ENCODE measurements at places on chromosomes 5 and 9.

GRCh38 chr5:17355586-17356346 is 138.3 kb downstream of the BASP1 start:
- DNase-seq = no peak

DNA sequence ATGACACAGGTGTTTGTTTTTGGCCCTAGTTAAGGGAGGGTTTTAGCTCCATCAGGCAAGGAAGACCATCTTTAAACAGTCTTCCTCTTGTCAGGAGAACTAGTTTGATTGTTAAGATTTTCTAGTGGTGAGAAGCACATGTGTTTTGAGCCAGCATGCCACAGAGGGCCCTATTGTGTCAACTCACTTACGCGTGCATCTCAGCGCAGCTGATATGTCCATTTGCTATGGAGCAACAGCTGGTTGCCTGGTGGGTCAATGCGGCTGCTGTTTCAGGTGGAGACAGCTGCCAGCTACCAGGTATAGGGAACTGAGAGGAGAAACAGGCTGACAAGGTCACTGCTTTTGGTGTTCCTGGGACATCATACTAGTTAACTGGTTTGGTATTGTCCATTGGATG is 100.5 kb upstream of the PRRC1 start:
- DNase-seq = no peak

DNA sequence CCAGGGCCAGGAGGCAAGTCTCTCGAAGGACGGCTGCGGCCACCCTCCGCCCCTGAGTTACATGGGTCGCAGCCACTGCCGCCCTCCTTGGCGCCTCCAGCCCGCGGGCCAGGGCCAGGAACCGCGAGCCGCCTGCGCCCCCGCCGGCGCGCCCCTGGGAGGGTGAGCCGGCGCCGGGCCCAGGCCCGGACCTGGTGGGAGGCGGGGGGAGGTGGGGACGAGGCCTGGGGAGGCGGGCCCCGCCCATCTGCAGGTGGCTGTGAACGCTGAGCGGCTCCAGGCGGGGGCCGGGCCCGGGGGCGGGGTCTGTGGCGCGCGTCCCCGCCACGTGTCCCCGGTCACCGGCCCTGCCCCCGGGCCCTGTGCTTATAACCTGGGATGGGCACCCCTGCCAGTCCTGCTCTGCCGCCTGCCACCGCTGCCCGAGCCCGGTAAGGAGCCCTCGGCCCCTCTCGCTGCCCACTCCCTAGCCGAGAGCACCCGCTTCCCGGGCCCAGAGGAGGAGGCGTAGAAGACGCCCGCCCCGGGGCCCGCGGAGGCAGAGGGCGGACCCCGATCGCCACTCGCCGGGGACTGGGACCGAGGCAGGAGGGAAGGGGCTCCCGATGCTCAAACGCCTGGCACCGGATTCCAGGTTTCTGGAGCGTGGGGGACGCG is at the start of gene ASS1:
Gene ASS1 (plus strand): TSS at position 397 of the 657 bp plus-strand sequence. CDS start 7,268 bp downstream, outside the sequence.
- DNase-seq = peak; percentile 24

DNA sequence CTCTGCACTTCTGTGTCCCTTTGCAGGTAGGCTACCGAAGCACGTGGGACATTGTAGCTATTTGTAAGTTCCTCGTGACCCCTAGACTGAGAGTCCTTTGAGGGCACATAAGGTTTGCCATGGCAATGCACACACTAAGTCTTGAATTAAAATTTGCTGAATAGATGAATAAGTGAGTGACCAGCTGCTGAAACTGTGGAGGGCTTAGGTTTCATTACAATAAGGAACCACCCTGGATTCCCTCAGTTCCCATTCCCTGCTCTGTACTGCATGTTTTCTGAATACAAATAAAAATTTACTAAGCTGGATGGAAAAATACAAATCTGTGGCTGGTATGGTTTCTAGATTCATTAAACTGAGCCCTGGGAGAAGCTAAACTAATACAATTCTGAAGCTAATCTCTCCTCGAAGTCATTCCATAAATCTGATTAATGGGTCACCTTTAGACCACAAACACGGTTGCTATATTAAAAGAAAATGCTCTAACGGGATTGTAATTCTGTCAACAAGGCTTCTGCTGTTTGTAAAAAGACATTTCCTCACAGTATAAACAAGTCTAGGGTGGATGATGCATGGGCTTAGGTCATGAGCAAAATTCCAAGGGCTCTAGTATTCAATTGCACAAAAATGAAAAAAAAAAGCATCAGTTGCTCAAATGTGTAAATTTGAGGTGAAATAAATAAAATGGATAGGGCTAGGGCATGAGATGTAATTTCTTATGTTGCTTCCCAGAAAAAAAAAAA is 172.3 kb downstream of the ATP10B start:
- no peak for DNase-seq

DNA sequence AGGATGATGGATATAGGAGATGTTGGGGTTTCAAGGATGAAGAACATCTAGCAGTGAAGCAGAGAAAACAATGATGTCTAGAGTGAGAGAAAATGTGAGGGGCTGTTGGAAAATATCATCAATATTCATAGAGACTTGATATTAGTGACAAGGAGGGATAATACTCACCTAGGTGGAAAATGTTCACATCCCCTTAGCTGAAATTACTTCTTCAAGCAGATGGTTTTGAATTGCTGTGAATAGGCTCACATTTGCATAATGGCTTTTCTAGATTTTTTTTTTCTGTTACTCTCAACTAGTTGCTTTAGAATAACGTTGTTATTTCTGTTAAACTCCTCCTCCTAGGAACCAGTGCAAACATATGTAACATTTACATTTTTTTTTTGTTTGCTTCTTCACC is 61.6 kb upstream of the MAP1B start:
- DNase-seq = no peak

DNA sequence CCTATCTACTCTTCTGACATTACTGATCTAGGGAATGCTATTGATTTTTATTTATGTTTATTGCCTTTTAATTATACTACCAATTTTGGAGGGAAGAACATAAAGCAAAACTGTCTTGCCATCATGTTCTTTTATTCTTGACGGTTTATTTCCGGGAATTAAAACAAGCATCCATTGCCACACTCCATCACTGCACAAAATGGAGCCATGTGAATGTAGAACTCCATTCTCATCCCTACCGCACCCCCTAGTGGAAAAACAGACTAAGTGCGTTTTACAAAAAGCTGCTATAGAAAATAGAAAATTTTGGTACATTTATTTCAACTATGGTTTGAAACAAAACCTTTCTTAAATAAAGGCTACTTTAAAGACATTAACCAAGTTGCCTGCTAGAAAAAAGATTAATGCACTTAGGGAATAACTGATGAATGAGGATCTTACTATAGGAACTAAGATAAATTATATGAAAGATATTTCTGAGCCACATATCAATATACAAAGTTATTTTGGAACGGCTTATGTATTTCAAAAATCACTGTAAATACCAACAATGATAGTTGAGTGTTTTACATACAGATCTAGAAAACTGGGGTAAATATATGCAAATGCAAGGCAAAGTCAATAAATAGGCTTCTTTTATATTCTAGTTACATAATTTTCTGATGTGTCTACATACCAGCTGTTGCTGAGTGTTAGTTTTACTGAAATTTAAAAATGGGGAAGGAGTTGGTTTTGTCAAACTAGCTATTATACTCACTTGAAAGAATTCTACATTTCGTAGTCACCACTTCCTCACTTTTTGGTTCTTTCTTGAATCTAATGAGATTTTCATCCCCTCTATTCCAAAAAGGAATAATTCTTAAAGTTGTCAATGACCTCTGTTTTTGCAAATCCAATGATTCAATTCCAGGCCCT is 26.5 kb downstream of the OXCT1 start:
- DNase-seq = peak; percentile 39

- DNase-seq = no peak
Observed at GRCh38 chr9:105273731-105274130, 29.3 kb downstream of the SLC44A1 start.

- no peak for DNase-seq
Observed at GRCh38 chr9:129063061-129063460, 17.9 kb upstream of the DOLPP1 start.

DNA sequence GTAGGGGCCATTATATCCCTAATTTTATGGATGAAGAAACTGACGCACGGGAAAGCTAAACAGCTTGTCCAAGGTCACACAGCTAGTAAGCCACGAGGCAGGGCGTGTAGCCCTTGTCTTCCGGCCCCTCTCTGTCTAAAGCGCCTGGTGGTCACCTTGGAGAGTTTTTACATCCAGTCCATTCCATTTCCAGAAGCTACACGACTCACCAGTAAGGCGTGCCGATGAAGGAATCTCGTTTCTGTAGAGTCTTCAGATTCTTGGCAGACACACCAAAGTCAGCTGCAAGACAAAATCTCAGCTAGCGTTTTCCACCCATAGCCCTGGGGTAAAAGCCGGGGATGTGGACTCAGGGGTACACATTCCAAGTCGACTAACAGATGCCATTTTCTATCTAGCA is 80.5 kb downstream of the STK10 start:
- DNase-seq = no peak

- DNase-seq = no peak
Observed at GRCh38 chr5:137607771-137608170, 108.6 kb upstream of the SPOCK1 start.

DNA sequence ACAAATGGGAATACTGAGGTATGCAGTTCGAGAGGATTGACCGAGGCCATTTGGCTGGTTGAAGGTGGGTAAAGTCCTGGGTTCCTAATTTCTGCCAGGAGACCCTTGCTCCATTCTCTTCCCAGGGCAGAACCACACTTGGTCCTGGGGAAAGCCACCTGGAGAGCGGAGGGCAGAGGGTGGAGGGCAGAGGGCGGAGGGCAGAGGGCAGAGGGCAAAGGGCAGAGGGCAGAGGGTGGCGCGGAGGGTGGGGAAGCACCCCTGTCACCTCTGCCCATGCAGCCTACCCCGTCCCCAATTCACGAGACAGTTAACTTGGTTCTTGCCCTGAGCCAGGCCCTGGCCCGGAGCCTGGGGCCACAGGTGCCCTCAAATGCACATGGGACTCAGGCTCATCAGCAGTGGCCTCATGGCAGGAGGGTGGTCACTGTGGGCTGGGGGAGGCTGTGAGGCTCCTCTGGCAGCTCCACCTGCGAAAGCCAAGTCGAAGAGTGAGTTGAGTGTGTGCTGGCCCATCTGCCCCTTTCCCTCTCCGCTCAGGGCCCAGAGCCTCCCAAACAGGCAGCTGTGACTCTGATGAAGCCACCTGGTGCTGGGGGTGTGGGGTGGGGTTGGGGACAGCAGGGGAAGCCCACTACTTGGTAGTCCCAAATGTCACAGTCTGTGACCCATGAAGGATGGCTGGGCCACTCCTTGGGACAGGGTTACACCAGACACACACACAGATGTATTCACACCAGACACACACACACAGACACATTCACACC is 28.0 kb upstream of the FCN1 start:
- DNase-seq = peak; percentile 83

DNA sequence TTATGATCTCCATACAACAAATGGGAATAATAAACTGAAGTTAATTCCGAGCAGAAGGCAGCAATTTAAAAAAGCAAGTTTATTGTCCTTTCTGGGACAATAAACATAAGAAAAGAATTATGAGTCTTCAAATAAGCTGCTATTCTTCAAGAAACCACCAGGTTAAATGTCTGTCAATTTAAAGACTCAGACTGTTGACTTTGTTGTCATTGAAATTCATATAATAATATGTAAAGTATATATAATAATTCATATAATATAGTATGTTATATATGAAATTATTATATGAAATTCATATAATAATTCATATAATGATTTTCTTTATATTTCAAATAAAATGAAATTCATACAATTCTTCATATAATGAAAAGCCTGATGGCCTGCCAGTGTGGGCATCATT is 497.5 kb upstream of the RGMB start:
- no peak for DNase-seq

DNA sequence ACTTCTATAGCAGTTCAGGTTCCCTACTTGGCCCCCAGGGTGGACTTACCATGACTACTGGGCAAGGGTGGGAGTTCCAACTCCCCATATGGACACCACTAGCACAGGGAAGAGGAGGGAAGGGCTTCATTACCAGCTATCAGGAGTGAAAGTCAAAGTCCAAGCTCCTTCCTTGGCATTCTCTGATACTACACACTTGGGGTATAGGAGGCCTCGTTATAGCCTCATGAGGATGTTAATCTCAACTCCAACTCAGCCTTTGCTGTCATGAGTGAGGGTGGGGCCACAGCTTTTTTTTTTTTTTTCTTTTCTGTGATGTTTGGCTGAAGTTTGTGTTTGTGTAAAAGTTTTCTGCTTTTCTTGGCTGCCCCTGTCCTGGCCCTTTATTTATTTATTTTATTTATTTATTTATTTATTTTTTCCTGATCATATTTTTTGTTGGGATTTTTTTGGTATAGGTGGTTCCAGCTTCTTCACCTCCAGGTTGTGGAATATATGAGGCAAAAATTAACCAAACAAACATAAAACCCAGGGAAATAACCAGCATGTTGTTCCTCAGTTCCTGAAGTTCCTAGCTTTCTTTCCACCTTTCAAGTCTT is 8.7 kb downstream of the GARIN3 start:
- DNase-seq = no peak

- DNase-seq = no peak
Observed at GRCh38 chr5:129609710-129610109, 138.2 kb upstream of the MINAR2 start.

- peak; percentile 27 for DNase-seq
Observed at GRCh38 chr9:136609838-136610311, 52.8 kb upstream of the EGFL7 start.

DNA sequence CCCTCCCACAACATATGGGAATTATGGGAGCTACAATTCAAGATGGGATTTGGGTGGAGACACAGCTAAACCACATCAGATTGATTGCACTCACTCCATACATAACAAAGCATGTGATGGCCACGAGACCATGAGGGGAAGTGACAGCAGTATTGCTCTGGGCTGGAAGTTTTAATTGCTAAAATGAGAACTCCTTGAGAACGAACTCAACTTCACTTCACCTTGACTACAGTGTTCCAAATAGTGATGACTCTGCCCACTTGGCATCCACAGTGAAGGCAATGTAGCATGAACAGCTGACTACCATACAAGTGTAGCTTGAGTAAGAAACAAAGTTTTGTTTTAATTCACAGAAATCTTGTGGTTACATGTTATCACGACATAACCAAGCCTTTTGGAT is 739 bp upstream of the SPINK7 start:
- DNase-seq = no peak

DNA sequence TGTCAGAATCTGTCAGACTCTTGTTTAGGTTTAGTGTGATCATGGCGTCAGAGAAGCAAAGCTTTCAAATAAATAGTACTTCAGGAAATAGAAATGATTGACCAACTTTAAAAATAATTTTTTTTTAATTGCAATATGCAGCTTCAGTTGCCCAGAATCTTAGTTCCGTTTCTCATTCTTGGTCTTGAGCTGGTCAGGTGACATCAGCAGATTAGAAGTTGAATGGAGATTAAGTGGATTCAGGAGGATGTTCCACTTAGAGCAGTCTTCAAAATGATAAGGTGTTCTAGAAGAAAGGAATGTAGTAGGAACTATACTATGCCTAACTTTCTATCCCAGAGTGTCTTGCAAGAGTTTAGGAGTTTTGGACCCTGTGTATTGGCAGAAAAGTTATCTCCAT is 30.6 kb downstream of the OTULIN start:
- DNase-seq = no peak

GRCh38 chr5:9605041-9605838 is 24.9 kb downstream of the TAS2R1 start:
- no peak for DNase-seq

Measured in NCI-H524 treated with DMSO at 0.1 percent for 48 hours (cell line).